Cortex of kidney (tissue), 1 donor: ENCODE measurements at places on chromosomes 11 and 22.

DNA sequence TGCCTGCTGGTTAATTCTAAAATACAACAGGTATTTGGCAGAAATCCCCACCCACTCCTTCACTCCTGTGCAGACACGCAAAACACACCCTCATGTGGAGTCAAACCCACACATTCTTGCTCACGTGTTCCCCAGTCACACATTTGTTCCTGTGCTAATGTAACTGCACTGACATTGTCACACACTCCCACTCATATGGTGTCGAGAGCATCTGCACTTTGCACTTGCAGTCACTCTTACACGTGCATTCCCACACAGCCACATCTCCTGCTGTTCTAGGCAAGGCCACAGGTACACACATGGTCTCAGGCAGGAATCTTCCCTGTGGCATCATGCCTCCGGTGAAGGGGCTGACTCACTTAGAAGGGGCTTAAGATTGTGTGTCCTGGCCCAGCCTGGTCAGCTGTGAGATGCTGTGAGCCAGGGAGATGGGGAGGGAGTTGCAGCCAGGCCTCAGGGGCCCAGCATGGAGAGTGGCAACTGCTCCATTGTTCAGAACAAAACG, 395.0 kb downstream of the TENM4 start:
- DNase-seq = no peak

GRCh38 chr11:35711173-35711910, 48.8 kb downstream of the TRIM44 start:
- no peak for DNase-seq

GRCh38 chr11:112025707-112026106, 499 bp downstream of the DLAT start:
- DNase-seq = no peak

GRCh38 chr11:84501750-84502149, 1125.4 kb downstream of the DLG2 start:
- no peak for DNase-seq

- no peak for DNase-seq
These were observed 889 bp downstream of the NUDT8 start for GRCh38 chr11:67628710-67629385.

- DNase-seq = no peak
These were observed 847 bp downstream of the ME3 start for GRCh38 chr11:86671531-86672006.

DNA sequence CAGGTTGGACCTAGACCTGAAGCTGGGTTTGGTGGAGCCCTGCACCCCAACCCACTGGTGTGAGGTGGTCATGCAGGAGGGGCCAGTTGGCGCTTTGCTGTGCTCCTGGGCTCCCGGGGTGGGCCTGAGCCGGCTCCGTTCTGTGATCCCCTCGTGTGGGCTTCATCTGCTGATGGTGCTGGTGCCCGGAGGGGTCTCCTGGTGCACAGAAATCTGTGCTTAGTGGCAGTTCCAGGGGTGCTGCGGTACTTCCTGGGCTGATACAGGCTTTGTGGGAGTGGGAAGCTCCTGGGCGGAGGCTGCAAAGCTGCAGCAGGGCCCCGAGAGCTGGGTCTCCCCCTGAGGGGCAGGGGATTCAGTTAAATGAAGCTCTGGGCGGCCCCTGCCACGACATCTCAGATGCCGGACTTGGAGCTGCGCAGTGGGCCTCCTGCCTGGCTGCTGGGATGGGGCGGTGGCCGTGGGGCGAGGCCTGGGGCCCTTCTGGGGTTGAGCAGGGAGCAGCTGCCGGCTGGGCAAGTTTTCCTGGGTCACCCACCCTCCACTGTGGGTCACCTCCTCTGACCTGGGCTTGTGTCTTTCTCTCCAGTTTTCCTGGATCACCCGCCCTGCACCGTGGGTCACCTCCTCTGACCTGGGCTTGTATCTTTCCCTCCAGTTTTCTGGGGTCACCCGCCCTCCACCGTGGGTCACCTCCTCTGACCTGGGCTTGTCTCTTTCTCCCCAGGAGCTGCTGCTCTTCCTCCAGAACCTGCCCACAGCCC, 410.5 kb downstream of the TBC1D22A start:
- no peak for DNase-seq

GRCh38 chr11:125111001-125111342, 454 bp downstream of the TMEM218 start:
- no peak for DNase-seq

GRCh38 chr11:118213781-118214180, 11.0 kb downstream of the JAML start:
- DNase-seq = no peak

GRCh38 chr11:118530180-118530682, 761 bp upstream of the TMEM25 start:
- no peak for DNase-seq

- no peak for DNase-seq
These were observed 20.2 kb downstream of the MS4A6E start for GRCh38 chr11:60347084-60347797.

- no peak for DNase-seq
These were observed 7.7 kb downstream of the SCO2 start for GRCh38 chr22:50517495-50518260.

- no peak for DNase-seq
These were observed 1.0 kb upstream of the MAPK12 start for GRCh38 chr22:50262460-50262911.

GRCh38 chr22:39932918-39933649, 27.1 kb upstream of the TMA7B start:
- no peak for DNase-seq

- DNase-seq = no peak
These were observed 1465.0 kb downstream of the TBC1D22A start for GRCh38 chr22:48227341-48228018.

DNA sequence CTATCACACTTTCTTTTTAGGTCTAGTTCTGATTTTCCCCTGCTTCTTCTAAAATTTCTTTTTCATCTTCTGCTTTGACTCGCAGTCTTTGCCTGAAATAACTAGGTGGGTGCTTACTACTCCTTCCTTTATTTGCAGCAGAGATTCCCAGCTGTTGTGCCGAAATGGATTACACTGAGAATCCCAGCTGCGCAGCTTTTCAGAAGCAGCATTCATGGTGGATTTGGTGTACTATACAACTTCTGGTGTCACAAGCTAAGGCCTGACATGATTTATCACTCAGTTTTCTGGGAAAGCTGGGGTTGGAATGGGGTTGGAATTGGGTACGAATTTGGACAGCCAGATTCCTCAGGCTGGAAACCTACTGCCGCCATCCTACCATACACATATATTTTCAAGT, 6.0 kb upstream of the XKR3 start:
- no peak for DNase-seq

- no peak for DNase-seq
These were observed 32.7 kb upstream of the GLYATL1B start for GRCh38 chr11:59053387-59053786.

- no peak for DNase-seq
These were observed 6.3 kb upstream of the NDUFC2 start for GRCh38 chr11:78085972-78086371.

DNA sequence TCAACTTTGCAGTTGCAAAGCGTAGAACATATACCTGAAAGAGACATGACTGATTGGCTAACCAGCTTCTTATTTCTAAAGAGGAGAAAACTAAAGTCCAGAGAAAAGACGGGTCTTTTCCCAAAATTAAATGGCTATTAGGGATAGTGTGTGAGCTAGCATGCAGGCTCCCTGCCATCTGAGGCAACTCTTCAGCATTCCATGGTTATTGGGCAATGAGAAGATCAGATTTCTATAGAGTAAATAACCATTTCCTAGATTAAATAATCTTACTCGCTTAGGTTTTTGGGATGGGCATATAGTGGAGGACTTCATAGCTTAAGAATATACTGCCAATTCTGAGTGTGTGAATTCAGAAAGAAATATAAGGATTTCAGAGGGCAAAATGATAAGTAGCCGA, 95.0 kb downstream of the PDHX start:
- no peak for DNase-seq

DNA sequence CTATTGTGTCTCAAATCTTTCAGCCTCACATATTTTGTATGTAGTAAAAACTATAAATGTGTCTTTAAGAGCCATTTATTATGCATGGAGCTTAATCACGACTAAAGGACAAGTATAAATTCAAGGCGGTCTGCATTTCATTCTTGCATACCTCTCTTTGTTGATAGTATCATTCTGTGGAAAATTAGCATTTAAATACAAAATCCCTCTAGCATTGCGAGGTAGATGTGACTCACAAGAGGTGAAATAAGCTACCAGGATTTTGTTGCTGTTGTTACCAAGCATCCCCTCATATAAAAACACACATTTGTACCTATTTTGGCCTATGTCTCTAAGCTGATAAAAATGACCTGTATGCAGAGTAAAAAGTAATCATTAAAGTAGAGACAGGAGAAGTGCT, 537.4 kb upstream of the LUZP2 start:
- no peak for DNase-seq

GRCh38 chr22:41429232-41429950, 17.2 kb downstream of the TOB2 start:
- no peak for DNase-seq

DNA sequence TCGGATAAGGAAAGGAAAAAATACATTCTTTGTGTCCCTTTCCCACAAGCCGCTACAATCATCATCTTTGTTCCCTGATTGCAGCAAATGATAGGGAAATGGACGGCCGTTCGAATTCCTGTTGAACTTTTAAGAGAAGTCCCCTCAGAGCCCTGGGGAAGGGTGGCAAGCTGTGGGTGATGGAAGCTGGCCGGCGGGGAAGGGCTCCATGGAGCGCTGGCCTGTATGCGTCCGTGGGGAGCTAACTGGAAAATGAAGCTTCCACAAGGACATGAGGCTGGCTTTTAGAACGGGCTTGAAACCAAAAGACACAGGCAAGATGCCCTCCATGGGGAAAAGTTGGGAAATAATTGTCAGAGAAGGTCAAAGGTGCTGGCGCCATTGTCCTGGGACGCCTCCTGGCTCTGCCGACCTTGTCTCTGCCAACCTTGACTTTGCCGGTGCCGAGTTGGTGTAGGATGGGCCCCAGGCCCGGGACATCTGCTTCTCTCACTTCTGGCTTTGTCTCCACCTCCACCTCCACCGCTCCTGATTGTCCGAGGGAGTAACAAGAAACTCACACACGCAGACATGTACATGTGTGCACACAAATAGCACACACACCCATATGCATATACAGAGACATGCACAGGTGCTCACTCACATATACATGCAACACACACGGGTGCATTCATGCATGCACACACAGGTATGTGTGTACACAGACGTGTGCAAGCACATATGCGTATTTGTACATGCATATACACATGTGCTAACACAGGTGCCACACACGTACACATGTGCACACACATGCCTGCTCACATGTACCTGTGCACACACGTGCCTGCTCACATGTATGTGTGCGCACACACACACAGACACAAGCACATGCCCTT, 14.5 kb upstream of the PPARA start:
- DNase-seq = no peak

DNA sequence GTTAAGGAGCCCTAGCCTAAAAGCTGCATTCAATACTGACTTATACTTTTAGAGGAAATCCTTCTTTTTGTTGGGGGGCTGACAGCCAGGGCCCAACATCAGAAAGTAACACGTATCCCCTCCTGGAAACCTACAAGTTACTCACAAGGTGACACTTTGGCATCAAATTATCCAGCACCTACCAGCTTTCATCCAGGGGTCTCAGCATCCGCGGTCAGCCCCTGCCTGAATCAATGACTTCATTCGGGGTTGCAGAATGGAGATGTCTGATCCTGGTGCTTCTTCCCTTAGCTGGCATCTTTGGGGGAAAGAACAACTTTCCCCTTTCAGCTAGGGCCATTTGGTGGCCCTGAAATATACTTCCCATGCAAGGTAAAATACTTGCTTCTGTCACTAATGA, 5.3 kb upstream of the NAP1L4 start:
- no peak for DNase-seq

DNA sequence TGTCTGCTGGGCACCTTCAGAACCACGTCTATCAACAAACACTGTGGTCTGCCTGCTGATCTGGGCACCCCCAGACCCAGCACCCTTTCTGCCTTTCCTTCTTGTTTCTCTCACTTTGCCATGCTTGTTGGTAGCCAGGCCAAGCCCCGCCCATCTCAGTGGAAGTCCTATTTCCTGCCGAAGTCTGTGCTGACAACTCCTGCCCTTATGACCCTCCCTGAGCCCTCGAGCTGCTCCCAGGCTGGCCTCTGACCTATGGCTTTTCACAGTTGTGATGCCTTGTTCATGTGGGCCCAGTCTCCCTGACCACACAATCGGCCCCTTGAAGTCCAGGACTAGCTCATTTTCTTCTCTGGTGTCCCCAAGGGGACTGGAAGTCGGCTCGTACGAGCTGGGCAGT, 132.1 kb downstream of the DSCAML1 start:
- DNase-seq = no peak

- DNase-seq = no peak
These were observed 62.7 kb upstream of the AMPD3 start for GRCh38 chr11:10392095-10393079.

- no peak for DNase-seq
These were observed 135.0 kb downstream of the CRYBB2 start for GRCh38 chr22:25354456-25354855.

DNA sequence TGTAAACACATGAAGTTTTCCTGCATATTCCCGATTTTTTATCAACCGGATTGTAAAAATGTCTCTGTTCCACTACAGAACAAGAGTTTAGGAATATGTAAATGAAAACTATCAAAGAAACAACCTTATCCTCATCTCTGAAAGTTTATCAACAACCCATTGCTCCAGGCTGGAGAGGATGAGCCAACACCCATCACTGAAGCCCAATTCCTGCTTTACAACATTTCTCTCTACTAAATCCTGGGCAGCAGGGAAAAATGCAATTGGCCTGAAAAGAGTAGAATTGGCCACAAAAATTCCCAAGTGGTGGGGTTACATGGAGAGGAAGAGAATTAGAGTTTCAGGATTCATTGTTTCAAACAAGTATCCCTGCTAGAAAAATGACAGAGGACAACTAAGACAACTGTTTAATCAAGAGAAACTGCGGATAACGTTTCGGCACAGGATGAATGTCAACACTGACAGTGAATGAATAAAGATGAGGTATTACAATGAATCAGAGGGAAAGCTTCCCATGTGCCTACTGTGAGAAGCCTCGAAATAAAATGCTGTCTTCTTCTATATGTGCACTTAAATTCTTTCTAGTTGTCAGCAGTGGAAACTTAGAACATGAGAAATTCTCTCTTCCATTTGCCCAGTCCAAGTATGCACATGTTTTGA, 317.3 kb upstream of the ANO3 start:
- no peak for DNase-seq

DNA sequence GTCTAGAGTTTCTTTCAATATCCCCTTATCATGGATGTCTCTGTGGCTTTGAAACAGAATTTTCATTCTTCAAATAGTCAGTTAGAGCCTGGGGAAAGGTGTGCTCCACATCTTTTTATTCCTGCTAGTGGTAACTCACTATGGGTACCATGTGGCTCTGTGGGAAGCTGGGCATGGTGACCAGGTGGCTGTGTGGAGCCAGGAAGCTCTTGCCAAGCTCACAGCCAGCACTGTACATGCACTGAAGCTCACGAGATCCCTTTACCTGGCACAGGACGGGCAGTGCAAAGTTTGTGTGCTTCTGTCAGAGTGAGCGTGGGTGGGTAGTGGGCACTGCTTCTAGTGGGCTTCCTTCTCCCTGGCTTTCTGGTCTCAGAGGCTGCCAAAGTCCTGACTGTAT, 6.3 kb upstream of the KDM4F start:
- no peak for DNase-seq

GRCh38 chr11:17533778-17534415, 10.3 kb downstream of the USH1C start:
- no peak for DNase-seq
